ENCODE measurements at places on chromosomes 2 and 18. TPM values are rescaled to one million over a fixed set of nuclear protein-coding genes. Genes with fewer than 3 reads are reported as not detected.

DNA sequence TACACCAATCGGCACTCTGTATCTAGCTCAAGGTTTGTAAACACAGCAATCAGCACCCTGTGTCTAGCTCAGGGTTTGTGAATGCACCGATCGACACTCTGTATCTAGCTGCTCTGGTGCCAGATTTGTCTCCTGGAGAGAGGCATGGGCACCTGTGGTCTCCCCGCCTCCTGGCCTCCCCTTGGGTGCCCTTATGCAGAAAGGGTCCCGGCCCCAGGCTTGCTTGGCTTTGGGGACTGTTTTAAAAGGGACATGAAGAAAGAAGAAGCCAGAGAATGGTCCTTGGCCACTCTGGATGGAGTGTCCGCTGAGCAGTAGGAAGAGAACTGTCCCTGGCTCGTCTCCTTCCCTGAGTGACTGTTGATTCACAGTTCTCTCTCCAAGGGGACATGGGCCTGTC, 11.5 kb upstream of the ALPP start:
- H3K4me1 ChIP-seq: peaks cover 4% of the 10 kb centered on the region
- no peak overlapping the region for H3K4me3 ChIP-seq
- DNase-seq: no peak
- H3K36me3 ChIP-seq: no peaks in the 10 kb centered on the region

GRCh38 chr2:210267698-210268097, 42.5 kb upstream of the ACADL start:
- DNase-seq: no peak
- no peak overlapping the region for H3K4me3 ChIP-seq

DNA sequence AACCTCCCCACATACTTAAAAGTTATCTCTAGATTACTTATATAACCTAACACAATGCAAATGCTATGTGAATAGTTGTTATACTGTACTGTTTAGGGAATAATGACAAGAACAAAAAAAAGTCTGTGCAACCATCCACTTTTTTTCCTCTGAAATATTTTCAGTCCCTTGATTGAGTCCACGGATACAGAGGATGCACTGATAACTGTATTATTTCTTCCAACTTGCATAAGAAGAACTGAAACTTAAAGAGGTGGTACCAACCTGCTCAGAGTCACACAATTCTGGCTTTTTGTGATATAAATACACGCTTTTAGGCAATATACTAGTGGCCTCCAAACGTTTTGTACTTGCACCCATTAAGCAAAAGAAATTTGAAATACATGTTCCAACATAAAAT, 1.4 kb downstream of the SMC6 start:
- H3K27ac ChIP-seq: no peak overlapping the region
- H3K4me3 ChIP-seq: no peak overlapping the region
- no peaks in the 10 kb centered on the region for H3K27me3 ChIP-seq
- no peaks in the 10 kb centered on the region for H3K4me1 ChIP-seq
- DNase-seq: no peak

GRCh38 chr2:164115806-164116205, 380.0 kb upstream of the FIGN start:
- no peak for DNase-seq
- no peak overlapping the region for H3K4me3 ChIP-seq
- no peaks in the 10 kb centered on the region for H3K4me1 ChIP-seq
- no peaks in the 10 kb centered on the region for H3K27me3 ChIP-seq
- H3K27ac ChIP-seq: no peak overlapping the region

GRCh38 chr18:54187372-54187771, 37.1 kb downstream of the MBD2 start:
- no peaks in the 10 kb centered on the region for H3K4me1 ChIP-seq
- no peaks in the 10 kb centered on the region for H3K27me3 ChIP-seq
- H3K4me3 ChIP-seq: no peak overlapping the region
- no peak overlapping the region for H3K27ac ChIP-seq
- peak; percentile 77 for DNase-seq
- peaks cover 8% of the 10 kb centered on the region for H3K36me3 ChIP-seq

GRCh38 chr2:45436456-45436855, 174.6 kb downstream of the SRBD1 start:
- H3K36me3 ChIP-seq: no peaks in the 10 kb centered on the region
- DNase-seq: no peak
- no peaks in the 10 kb centered on the region for H3K4me1 ChIP-seq
- no peak overlapping the region for H3K27ac ChIP-seq
- H3K4me3 ChIP-seq: no peak overlapping the region

- H3K4me3 ChIP-seq: no peak overlapping the region
- no peaks in the 10 kb centered on the region for H3K4me1 ChIP-seq
- no peaks in the 10 kb centered on the region for H3K27me3 ChIP-seq
- no peaks in the 10 kb centered on the region for H3K36me3 ChIP-seq
Observed at GRCh38 chr2:145739681-145740080, 1219.8 kb upstream of the ZEB2 start.

DNA sequence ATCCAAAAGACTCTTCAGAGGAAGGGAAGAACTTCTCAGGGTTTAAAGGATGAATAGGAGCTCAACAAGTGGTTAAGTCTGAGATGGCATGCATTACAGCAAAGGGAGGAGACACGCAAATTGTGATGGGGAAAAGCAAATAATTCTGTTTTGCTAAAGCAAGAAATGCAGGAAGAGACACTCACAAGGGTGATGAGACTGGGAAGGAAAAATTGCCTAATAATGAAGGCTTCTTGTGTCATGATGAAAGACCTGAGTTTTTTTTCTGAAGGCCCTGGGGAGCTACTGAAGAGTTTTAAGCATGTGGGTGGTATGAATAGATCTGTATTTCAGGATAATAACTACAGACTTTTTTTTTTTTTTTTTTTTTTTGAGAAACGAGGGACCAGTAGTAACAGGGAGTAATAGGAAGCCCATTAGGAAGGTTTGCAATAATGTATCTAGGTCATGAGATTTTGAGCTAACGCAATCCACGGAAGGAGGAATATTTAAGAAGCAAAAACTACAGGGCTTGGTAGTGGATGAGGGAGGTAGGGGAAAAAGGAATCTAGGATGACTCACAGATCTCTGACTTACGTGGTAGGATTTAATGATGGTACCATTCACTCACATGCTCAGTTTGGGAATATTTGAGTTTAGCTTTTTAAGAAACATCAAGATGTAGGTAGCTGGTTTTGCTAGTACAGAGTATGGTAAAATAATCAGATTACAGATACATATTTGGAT, 16.0 kb upstream of the SERPINB3 start:
- no peak overlapping the region for H3K27ac ChIP-seq
- H3K4me3 ChIP-seq: no peak overlapping the region
- H3K4me1 ChIP-seq: peaks cover 11% of the 10 kb centered on the region
- no peaks in the 10 kb centered on the region for H3K36me3 ChIP-seq

- no peak for DNase-seq
- H3K36me3 ChIP-seq: peaks cover 10% of the 10 kb centered on the region
- no peaks in the 10 kb centered on the region for H3K4me1 ChIP-seq
- H3K4me3 ChIP-seq: no peak overlapping the region
Observed at GRCh38 chr2:74079522-74080341, 68.0 kb downstream of the BOLA3 start.

Gene EMILIN1
- polyA plus RNA-seq: 23.0 TPM

Gene ZNF519
- polyA plus RNA-seq: 2.3 TPM

Gene GNAL
- 0.45 TPM for polyA plus RNA-seq

Gene CCDC74B
- polyA plus RNA-seq: not detected

Gene ANKRD30B
- 0.01 TPM for polyA plus RNA-seq

Gene RTP5
- not detected for polyA plus RNA-seq

Gene FAP
- polyA plus RNA-seq: 0.78 TPM
